ENCODE measurements at places on chromosomes 5 and 9.

DNA sequence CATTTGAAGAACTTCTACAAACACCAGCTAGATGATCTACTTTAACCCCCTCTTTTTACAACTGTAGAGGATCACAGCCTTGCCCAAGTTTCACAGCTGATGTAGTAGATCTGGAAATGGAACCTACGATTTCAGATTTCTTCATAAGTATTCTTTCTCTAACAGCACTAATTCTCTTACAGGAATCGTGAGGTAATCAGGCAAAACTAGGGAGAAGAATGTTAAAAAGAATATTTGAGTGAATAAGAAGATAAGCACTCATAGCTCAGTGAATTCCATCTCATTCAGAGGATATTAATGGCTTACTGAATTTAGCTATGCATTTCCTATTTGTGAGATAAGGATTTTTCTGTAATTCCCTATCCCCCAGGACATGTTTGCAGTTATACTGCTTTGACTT, 42.1 kb downstream of the NADK2 start:
- no peak for DNase-seq

- no peak for DNase-seq
Measured at GRCh38 chr5:147393874-147394672, 115.8 kb downstream of the DPYSL3 start.

DNA sequence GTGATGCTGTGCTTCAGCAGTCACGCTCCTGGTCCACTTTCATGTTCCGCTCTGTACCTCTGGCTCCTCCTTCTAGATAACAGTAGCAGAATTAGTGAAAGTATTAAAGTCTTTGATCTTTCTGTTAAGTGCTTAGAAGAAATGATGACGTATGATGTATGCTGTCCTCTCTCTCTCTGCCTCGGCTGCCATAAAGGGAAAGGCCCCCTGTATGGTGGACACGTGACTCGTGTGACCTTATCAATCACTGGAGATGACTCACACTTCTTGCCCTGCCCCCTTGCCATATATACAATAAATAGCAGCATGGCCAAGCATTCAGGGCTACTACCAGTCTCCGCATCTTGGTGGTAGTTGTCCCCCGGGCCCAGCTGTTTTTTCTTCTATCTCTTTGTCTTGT, 100.3 kb downstream of the SYK start:
- no peak for DNase-seq

GRCh38 chr9:127173063-127173462, 50.6 kb upstream of the ANGPTL2 start:
- DNase-seq: no peak

GRCh38 chr5:7515284-7515914, 119.5 kb downstream of the ADCY2 start:
- DNase-seq: no peak

DNA sequence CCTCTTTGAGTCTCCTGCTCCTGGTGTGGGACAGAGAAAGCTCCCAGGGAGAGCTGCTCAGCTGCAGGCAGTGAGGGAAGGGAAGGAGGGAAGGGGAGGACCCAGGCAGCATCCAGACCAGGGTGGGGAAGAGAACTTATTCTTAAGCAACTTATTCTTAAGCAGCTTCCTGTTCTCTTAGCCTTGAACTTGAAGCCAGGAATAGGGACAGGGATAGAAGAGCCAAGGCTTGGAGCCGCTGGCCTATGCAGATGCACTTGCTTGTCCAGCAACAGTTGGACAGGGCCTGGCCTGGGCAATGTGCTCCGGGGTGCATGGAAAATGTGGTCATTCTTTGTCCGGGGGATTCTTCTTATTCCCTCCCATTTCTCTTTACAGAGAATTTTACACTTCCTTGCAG, 31.4 kb upstream of the SPTLC1 start:
- no peak for DNase-seq

GRCh38 chr9:133505186-133505830, 19.5 kb downstream of the MYMK start:
- DNase-seq: no peak

GRCh38 chr5:124421584-124421983, 324.9 kb downstream of the ZNF608 start:
- DNase-seq: no peak

- DNase-seq: no peak
Measured at GRCh38 chr5:178427576-178428197, 162.5 kb downstream of the COL23A1 start.

All from activated T-cell treated with anti-CD3 and anti-CD28 coated beads, Interleukin-2, amount 50 U/mL, for 4 hours (primary cell).